ENCODE measurements at places on chromosomes 3 and 15.
A peak's percentile ranks its signal among the peaks of the same experiment; 100 is the strongest.

- DNase-seq, result no peak
Observed at GRCh38 chr3:58622892-58623291, 43.7 kb downstream of the FAM3D start.

- DNase-seq, result no peak
Observed at GRCh38 chr15:68278595-68279405, 1.3 kb downstream of the FEM1B start.

- DNase-seq, result peak; percentile 37
Observed at GRCh38 chr3:40899286-40899712, 300.0 kb upstream of the CTNNB1 start.

- DNase-seq, result no peak
Observed at GRCh38 chr3:16026753-16027152, 147.7 kb upstream of the GALNT15 start.

- no peak for DNase-seq
Observed at GRCh38 chr15:50944672-50945071, 36.2 kb downstream of the AP4E1 start.

GRCh38 chr15:22933641-22934061 is 46.5 kb downstream of the CYFIP1 start:
- no peak for DNase-seq

GRCh38 chr3:54931182-54931581 is 3.3 kb upstream of the LRTM1 start:
- no peak for DNase-seq

DNA sequence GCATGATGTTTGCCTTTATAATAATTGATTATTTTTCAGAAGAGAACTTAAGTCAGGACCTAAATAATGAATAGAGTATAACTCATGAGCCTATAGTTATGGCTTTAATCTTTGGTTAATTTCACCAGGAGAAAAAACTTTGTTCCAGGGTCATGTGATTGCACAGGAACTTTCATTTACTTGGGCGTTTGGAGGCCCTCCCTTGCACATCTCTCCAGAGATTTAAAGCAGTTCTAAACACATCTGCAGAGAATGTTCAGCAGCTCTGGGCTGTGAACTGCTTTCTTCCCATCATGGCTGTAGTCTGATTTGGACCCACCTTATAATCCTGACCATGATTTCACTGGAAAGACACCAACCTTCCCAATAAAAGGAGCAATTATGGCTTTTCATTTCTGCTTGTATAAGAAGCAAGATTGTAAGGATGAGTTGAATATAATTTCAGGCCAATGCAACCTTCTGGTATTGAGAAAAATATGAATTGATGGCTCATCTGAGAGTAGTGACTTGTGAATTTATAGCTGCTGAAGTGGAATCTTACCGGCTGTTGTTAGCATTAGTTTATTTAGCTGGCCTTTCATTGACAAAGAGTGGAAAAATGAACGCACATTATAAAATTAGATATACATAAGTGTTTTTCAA is 80.9 kb upstream of the PRTG start:
- DNase-seq, result no peak

DNA sequence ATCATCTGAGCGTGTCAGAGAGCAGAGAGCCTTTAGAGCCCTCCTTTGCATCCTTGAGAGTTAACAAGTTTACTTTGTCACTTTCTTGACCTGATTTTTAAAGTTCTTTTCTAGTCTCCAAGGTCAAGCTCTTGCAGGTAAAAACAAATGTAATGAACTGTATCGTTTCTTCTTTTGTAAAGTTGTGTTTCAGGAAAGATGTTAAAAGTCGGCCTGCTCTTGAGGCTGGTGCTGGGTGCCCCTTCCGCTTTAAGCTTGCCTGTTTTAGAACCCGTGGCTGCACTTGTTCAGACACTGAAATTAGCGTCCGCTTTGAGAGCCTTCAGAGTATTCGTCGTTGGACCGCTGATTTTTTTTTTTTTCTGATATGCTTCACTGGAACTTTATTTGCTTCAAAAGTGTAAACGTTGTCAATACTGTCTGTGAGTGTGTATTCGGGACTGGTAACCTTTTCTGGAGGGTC is 52.6 kb upstream of the ULK4 start:
- no peak for DNase-seq

- DNase-seq, result no peak
Observed at GRCh38 chr15:69417581-69417980, 3.4 kb downstream of the KIF23 start.
